ENCODE measurements at places on chromosomes 7 and 10.

DNA sequence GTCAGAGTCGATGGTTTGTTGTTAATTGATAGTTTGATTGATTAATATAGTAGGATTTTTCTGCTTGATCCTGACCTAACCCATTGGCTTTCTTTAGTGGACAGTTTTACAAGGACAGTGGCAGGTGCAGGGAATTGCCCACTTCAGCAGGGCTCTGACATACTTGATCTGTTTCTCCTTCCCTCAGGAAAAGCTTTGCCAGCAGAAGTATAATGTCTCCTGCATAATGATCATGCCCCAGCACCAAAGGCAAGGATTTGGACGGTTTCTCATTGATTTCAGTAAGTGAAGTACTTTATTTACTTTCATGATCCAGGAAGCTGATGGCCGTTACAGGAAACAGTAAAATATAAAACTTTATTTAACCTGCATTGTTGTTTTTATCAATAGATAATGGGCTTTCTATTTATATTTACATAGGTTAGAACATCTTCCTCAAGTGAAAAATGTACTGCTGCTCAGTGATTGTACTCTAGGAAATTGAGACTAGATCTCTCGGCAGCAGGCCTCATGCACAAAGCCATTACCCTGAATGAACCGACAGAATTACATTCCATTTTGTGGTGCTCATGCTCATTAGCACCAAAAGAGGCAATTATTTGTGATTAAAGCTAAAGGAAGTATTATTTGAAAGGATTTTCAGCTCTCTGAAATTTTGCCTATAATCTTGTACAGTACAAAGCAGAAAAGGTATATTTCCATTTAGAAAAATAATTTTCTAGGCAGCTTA lies 122.5 kb upstream of the SAMD8 start:
- DNase-seq, result no peak

- DNase-seq, result no peak
These were observed 17.4 kb upstream of the TMEM236 start for GRCh38 chr10:17734432-17735080.

- DNase-seq, result no peak
These were observed 15.1 kb downstream of the GCK start for GRCh38 chr7:44173911-44174693.

GRCh38 chr10:100996678-100997359 lies 2.8 kb upstream of the LZTS2 start:
- DNase-seq, result no peak

GRCh38 chr10:16832351-16833080 lies 15.3 kb upstream of the RSU1 start:
- no peak for DNase-seq

DNA sequence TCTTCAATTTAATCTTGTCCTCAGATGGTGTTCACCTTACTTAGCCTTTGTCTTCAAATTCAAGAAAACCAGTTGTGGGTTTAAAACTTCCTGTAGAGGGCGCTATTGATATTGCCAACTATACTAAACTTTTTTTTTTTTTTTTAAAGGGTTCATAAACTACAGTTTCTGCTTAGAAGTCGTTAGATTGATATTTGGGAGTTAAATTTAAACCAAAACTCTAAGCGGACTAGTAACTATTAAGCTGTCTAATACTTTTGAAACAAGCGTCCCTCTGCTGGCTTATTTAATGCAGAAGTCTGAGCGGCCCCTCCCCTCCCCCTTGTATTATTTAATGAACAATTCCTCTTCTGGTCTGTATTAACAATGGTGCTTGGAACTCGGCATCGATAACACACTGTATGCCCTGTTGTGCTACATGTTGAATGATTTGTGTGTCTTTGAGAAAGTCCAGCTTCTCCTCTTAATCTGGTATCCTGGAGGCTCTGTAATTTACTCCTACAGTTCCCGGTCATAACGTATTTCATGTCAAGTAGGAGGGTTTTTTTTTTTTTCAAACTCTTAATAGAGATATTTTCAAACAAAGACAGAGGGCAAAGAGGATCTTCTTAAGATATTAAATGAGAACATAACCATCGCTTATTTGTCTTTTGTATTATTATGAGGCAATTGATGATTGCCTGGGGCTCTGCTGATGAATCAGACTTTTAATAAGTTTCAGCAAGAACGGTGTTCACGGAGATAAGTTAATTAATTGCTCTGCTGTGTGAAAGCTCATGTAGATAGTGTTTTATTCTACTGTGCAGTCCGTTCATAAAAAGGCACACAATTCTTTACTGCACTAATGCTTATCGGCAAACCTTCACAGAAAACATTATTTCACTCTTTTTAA lies 22.6 kb upstream of the CREB5 start:
- DNase-seq, result no peak

DNA sequence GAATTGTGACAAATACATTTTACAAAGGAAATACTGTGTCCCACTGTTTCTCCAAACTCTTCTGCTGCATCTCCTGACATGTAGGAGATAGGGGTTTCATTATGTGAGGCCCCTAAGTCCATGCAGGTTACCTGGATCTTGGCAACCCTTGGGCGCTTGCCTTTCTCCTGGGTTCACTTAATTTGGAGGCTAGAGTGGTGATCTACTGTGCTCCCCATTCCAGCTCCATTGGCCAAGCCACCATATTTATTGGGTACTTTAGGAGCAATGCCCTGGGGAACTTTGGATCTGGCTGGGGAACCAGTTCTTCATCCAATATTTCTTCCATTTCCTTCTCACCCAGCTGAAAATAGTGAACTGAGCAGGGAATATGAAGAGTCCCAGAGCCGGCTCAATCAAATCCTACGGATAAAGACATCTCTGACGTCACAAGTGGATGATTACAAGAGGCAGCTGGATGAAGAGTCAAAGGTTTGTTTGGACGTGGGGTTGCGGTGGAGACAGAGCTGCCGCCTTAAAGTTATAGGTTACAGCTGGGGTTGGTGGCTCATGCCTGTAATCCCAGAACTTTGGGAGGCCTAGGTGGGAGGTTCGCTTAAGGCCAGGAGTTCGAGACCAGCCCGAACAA lies 18.5 kb downstream of the MYH16 start:
- peak; percentile 20 for DNase-seq

- DNase-seq, result peak; percentile 58
These were observed 397.6 kb downstream of the MAGI2 start for GRCh38 chr7:79055722-79056415.

DNA sequence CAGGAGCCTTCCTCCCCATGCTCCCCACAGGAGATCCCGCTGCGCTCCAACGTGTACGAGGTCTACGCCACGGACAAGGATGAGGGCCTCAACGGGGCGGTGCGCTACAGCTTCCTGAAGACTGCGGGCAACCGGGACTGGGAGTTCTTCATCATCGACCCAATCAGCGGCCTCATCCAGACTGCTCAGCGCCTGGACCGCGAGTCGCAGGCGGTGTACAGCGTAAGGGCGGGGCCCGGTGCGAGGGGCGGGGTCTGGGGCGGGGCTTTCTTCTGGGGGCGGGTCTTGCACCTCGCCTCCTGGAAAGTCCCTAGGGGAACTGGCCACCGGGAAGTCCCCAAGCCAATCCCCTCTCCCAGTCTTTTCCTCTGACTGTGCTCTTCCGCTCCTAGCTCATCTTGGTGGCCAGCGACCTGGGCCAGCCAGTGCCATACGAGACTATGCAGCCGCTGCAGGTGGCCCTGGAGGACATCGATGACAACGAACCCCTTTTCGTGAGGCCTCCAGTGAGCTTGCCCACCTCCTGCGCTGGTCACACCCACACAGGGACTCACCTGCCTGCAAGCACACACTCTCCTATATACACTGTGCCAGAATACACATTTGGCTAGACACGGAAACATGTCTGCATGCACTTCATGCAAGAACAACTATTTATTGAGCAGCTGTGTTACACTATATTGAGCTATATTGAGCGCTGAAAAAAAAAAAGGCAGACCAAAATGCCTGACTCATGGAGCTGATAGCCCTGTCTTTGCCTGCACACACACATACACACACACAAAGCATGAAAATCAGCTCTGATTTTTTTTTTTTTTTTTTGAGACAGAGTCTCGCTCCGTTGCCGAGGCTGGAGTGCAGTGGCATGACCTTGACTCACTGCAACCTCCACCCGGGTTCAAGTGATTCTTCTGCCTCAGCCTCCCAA lies 32.7 kb upstream of the VSIR start:
- DNase-seq, result no peak

DNA sequence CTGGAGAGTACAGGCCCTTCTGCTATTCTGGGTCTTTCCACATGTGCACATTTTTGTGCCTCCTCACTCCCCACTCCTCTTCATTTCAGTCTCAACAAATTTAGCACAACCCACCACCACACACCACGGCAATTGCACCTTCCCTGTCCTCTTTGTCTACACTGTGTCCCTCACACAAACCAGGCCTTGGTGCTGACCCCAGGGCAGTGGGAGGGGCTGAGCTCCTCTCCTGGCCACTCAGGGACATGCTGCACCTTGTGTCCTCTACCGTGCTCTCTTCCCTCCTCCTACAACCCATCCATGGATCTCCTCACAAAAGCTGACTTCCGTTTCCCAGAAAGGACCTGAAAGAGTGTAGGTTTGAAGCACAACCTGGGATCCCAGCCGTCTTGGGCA lies 90.9 kb upstream of the IKZF1 start:
- DNase-seq, result no peak

GRCh38 chr7:114342431-114343179 lies 72.0 kb upstream of the FOXP2 start:
- DNase-seq, result no peak

DNA sequence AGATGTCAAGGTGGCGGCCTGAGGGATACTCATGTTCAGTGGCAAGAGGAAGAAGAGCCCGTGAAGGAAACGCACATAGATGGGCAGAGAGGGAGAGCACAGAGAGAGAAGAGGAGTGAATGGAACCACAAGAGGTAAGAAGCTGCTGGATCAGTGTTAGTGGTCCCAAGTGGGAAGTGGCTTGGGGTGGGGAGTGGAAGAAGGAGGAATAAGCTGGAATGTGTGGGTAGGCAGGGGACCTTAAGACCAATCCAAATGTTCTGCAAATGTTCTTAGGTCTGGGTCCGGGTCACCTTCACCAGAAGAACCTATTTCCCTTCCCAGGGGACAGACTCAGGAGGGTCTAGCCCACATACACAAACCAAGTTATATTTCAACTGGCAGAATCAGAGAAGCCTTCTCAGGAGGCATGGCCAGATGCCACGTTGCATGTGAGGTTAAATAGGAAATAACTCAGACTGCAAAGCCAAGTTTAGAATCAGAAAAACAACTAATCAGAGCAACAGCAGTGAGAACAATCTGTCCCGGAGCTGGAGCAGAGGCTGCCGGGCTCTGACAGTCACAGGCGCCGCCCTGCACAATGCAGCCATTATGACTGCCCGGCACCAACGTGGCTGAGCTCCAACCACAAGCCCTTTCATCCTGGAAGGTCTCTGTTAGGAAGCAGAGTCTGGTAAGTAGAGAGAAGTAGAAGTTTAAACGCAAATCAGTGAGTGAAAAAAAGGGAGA lies 78.6 kb upstream of the ARMC3 start:
- no peak for DNase-seq

- no peak for DNase-seq
These were observed 601.8 kb downstream of the PARD3 start for GRCh38 chr10:34213193-34213804.

DNA sequence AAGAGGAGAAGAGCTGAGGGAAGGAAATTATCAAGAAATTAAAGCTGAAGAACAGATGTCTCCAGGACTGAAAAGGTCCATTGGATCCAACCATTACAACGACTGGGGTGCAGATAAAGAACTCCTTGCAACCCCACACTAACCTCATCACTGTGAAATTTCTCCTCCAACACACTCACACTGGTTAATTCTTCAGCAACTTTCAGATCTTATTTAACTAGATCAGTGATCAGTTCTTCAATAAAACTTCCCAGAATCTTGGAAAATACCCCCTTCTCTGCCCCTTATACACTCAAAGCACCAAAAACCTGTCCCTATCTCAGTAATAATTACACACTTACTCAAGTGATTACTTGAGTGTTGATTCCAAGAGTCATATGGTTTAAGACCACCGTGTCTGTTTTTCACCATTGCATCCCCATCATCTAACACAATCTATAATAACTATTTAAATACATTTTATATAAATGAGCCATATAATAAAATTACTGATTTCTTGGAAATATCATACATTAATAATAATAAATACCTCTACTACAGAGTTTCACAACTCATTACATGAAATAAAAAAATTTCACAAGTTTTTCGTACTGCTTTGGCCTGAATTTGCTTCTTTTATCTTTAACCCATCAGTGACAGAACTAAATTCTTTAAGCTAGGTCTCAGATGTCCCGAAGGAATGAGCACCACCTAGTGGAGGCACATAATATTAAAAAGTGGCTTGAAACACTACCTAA lies 123.7 kb downstream of the MPP7 start:
- peak; percentile 22 for DNase-seq

Data from right renal pelvis (tissue), 4 donors.